ENCODE measurements at places on chromosomes 1 and 21.

GRCh38 chr1:3831689-3832088 lies 25.3 kb downstream of the CEP104 start:
- no peak for DNase-seq

GRCh38 chr1:209589440-209589839 lies 5.9 kb downstream of the CAMK1G start:
- DNase-seq, result no peak

- no peak for DNase-seq
Measured at GRCh38 chr1:2299131-2299627, 71.1 kb downstream of the SKI start.

DNA sequence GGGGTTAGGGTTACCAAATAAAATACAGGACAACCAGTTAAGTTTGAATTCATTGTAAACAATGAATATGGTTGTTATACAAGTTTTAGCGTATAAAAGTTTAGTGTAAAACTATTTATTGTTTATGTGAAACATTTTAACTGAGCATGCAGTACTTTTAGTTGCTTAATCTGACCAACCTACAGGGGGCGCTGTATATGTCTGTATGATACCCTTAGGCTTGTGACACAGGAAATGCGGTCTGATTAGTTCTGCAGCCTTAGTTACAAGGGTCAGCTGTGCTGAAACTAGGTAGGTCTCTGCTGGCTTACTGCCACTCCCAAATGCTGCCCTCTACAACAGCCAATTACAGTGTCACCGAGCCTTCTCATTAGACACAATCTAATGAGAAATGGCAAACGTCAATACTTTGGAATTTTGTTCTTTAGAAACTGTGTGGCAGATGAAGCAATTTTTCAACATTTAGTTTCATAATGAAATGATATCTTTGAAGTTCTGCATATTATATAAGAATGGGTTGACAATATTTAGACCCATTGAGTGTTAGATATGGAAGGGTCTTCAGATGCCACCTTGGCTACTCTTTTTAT lies 56.2 kb downstream of the NTNG1 start:
- no peak for DNase-seq

DNA sequence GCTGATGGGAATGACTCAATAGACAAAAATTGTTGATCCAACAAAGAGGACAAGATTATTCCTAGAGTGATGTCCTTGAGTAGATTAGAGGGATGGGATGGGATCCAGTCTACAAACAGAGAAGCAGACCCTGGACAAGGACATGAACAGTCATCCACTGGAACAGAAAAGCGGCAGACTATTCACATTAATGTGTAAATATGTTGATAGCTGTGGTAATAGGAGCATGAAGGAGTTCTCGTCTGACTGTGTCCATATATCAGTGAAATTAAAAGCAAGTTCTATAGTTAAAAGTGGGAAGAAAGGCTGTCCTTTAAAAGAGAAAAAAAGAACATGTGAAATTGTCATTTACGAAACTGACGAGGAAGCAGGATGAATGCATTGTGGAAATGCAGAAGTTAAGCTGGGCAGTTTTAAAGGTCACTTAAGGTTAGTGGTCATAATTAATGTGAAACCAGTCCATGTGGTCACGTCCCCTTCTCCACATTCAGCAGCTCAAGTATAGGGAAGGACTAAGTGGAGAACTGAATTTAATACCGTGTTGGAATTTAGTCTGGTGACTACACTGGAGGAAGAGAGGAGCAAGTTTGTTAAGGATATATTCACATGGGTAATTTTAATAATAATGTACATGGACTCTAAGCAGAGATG lies 62.1 kb downstream of the PIK3R3 start:
- no peak for DNase-seq

Data from activated T-helper 2 cell treated with anti-CD3 and anti-CD28 coated beads, Interferon-gamma antibody, Interleukin-2, Interleukin-4, amounts not matched to agents 10 μg/mL and 5 μg/mL and 100 μg/mL, durations not matched to agents 14 hours and 24 hours and 36 hours (primary cell).